ENCODE measurements at places on chromosomes 13 and 19.

- no peak for DNase-seq
Measured at GRCh38 chr13:59663707-59664106, 500.0 kb downstream of the DIAPH3 start.

- no peak for DNase-seq
Measured at GRCh38 chr13:76329004-76329403, 557.2 kb downstream of the KCTD12 start.

- no peak for DNase-seq
Measured at GRCh38 chr19:56351208-56351607, 36.6 kb upstream of the ZSCAN5A start.

GRCh38 chr19:398719-399118 lies 10.2 kb downstream of the C2CD4C start:
- DNase-seq = no peak

GRCh38 chr19:14558370-14559066 lies 13.3 kb downstream of the NDUFB7 start:
- no peak for DNase-seq

GRCh38 chr13:28413999-28414398 lies 80.9 kb downstream of the FLT1 start:
- DNase-seq = no peak

DNA sequence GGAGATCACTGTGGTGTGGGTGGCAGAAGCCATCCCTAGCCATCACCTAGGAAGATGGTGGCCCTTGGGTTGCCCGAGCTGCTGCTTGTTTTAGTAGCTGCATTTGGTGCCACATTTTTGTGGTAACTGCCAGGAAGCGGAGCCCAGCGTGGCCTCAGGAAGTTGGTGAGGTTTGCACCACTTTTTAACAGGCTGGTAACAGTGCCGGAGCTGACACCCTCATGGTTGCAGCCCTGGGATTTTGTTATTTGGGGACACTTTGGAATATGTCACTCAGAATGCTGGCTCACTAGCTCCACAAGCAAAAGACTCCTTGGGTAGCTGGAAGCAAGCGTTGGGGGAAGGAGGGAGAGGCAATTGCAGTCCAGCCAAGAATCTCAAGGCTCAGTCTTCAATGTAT lies 22.1 kb downstream of the ACTN4 start:
- no peak for DNase-seq

Data from NCI-H1694 (cell line).